NCI-H187 (cell line): ENCODE measurements at places on chromosomes 11 and 22.

GRCh38 chr11:47415949-47416472 is 7.6 kb downstream of the SLC39A13 start:
- DNase-seq: no peak

- DNase-seq: no peak
These were observed 3.1 kb upstream of the ACP2 start for GRCh38 chr11:47251751-47252150.

DNA sequence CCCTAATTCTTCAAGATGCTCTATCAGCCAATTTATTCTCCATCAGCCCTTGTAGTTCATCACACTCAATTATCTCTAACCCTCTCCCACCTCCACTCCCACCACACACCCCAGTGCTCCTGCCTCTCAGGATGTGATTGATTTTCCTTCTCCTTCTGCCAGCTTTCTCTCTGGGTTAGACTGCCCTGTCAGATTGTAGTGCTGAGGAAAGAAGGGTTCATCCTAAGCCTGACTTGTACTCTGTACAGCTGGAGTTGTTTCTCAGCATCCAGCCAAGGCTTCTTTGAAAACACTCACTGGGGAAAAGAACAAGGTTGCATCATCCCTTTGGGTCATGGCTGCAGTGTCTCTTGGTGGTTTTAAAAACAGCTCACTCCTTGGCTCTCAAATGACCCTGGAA is 61.2 kb downstream of the CECR2 start:
- no peak for DNase-seq

GRCh38 chr11:108135845-108136544 is 14.6 kb downstream of the ACAT1 start:
- no peak for DNase-seq

DNA sequence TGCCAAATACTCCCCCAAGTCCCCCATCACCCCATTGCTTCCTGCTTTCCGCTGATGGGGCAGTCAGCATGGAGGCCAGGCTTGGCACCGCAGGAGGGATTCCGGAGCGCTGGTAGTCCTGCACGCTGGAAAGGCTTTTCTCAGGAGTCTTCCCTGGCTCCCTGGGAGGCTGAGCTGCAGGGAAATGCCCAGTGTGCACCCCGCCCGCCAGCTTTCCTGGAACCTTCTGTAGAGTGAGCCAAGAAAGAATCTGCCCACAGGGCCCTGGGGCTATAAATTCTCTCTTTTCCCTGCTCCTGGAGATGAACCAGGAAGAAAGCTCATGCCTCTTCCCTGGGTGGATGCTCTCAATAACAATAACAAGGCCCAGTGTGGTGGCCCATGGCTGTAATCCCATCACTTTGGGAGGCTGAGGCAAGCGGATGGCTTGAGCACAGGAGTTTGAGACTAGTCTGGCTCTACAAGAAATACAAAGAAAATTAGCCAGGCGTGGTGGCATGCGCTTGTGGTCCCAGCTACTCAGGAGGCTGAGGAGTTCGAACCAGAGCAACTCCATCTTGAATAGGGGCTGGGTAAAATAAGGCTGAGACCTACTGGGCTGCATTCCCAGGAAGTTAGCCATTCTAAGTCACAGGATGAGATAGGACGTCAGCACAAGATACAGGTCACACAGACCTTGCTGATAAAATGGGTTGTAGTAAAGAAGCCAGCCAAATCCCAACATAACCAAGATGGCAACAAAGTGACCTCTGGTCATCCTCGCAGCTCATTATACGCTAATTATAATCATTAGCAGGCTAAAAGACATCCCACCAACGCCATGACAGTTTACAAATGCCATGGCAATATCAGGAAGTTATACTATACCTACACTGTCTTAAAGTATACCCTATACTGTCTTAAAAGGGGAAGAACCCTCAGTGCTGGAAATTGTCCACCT is 46.4 kb upstream of the FTH1 start:
- no peak for DNase-seq
